ENCODE measurements at places on chromosomes 5 and 9.

- DNase-seq: no peak
These were observed 1556.5 kb upstream of the C9orf72 start for GRCh38 chr9:29129763-29130162.

DNA sequence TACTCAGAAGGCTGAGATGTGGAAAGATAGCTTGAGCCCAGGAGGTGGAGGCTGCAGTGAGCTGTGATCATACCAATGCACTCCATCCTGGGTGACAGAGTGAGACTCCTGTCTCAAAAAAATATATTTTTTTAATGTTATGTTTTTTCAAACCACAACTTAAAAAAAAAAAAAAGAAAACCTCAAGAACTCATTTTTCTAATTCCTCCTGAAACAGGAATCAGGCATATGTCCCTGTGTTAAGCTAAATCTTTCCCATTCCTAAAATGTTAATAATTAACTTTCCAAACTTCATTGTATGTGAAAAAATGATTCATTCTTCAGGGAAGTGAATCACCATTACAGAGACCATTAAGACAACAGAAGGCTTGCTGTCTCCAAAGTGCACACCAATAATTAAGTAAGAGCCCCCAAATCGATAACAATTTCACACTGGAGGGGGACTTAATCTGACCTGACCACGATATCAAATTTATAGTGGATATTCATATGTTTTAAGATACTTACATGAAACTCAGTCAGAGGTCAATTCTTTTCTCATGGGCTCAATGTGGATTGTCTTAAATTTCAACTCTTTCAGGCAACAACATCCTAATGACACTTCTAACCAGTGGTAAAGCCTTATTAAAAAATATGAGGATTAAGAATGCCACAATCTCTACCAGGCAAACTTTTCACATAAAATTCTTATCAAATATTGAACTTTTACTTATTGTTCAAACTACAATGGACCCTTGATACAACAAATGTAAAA, 5.2 kb downstream of the CEMIP2 start:
- no peak for DNase-seq

- DNase-seq: no peak
These were observed 5.9 kb upstream of the RPS6 start for GRCh38 chr9:19385786-19386501.

DNA sequence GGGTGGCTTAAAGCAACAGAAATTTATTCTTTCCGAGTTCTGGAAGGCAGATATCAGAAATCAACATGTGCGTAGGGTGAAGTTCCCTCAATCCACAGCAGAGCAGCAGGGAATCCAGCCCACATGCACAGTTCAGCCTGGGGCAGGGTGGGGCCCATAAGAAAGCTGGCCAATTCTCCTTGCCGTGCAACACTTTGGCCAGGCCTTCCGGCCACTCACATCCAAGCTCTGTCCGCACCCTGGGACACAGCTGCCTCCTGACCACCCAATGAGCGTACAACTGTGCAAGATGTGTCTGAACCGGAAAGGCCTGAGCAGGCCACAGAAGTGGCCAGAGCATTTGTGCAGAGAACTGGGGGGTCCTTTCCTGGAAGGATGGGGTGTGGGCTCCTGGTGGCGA, 274.9 kb downstream of the GADD45G start:
- no peak for DNase-seq
